ENCODE measurements at places on chromosomes 1 and 21.

- DNase-seq: no peak
These were observed 26.4 kb downstream of the SORT1 start for GRCh38 chr1:109371341-109371739.

DNA sequence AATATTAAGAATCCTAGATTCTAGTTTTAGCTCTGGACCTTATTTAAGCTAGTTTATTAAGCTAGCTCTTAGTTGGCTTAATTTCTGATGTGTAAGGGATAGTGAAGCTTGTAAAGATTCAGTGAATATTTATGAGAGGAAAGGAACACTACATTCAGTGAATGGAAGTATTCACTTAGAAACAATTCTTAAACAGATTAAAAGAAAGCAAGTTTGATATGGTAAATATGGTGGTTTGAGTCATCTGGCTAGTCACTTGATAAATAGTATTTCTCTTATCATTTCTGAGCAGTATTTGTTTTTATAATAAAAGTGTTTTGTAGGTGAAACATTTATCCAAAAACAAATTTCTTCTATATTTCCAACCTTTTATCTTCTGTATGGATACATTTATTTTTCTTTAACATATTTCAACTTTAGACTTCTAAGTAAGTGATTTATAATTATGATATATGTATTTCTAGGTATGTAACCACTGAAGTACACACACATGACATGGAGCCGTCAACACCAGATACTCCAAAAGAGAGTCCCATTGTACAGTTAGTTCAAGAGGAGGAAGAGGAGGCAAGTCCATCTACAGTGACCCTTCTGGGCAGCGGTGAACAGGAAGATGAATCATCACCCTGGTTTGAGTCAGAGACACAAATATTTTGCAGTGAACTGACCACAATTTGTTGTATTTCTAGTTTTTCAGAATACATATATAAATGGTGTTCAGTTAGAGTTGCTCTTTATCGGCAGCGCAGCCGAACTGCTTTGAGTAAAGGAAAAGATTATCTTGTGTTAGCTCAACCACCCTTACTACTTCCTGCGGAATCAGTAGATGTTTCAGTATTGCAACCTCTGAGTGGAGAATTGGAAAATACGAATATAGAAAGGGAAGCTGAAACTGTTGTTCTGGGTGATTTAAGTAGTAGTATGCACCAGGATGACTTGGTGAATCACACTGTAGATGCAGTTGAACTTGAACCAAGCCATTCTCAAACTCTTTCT, 55.6 kb downstream of the SUCO start:
- DNase-seq: no peak

- no peak for DNase-seq
These were observed 1037.4 kb upstream of the TMPRSS15 start for GRCh38 chr21:19440792-19441655.

DNA sequence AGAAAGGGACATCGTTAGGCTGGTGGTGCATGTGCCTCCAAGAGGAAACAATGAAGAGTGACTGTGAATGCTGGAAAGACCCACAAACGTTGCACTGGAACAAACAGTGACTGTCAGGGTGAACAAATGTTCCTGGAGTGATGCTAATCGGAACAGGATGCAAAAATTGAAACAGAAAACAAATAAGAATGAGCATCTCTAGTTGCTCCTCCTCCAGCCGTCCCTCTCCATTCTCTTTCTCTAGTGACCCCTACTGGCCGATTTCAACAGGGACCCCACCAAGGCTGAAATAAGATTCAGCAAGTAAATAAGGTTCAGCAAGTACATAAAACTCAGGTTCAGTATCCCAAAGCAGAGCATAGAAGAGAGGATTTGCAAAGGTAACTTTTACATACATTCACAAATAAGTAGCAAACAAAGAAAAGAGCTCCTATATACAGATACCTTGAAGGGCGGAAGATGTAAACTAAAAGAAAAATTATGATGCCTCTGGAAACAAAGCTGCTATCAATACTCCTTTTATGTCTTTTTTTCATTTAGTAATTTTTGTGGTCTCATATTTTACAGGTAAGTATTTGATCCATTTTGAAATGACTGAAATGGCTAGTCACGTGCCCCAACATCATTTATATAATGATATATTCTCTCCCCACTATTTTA, 836.1 kb upstream of the ADAMTS5 start:
- DNase-seq: no peak

- DNase-seq: no peak
These were observed 12.6 kb downstream of the CREG1 start for GRCh38 chr1:167541003-167541402.

GRCh38 chr1:109479311-109479710, 4.4 kb upstream of the ATXN7L2 start:
- no peak for DNase-seq

GRCh38 chr1:47280142-47280541, 33.8 kb downstream of the STIL start:
- DNase-seq: no peak

- DNase-seq: no peak
These were observed 26.7 kb downstream of the MIA3 start for GRCh38 chr1:222644636-222644980.

DNA sequence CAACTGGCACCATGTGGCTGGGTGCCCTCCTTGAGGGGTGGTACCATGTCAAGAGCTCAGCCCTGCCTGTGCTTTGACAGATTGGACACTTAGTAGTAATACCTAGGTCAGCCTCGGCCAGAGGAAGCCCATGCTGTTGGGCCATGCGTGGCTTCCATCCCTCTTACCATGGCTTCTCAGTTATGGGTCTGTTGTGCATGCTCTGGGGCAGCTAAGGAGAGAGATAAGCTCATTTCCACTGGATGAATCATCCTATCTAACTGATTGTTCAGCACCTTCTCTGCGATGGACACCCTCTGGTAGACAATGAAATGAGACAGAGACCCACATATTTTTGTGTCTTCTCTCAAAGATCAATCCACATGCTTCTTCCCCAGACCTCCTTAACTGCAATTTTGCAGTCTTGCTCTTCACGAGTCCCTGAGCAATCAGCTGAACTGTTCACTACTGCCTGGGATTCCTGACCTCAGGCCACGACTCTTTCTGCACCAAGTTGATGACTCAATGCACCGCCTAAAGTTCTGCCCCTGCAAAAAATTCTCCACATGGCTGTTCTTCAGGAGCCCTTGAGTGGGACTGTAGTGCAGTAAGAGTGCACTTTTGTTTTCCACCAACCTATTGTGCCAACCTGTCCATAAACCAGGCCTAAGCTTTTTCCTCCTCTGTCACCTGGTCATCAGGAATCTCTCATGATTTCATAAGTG, 6.9 kb upstream of the TRIM62 start:
- DNase-seq: no peak

DNA sequence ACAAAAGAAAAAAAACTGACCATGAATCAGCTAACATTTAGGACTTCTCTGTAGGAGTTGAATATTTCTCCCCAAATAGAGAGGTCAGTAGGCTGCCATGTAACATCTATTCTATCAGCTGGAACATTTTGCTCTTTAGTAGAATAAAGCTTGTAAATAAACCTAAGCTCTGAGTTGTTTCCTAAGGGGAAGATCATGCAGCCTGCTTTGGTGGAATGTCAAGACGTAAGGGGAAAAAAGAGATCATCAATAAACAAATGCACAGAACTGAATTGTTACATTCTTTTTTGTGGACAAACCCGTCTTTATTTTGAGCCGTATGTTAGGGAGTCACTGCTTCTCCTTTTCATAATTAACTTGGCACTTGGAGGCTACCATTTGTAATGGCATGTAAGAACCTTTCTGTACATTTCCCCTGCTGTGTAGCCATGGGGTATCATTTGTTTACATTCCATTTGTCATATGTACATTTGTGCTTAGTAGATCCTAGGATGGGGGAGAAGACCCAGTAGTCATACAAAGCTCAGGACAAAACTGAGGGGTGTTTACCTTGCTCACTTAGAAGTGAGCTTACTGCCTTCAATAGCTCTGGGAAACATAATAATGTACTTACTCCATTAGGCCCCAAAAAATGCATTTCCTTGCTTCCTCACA, 10.8 kb upstream of the PALMD start:
- DNase-seq: no peak

DNA sequence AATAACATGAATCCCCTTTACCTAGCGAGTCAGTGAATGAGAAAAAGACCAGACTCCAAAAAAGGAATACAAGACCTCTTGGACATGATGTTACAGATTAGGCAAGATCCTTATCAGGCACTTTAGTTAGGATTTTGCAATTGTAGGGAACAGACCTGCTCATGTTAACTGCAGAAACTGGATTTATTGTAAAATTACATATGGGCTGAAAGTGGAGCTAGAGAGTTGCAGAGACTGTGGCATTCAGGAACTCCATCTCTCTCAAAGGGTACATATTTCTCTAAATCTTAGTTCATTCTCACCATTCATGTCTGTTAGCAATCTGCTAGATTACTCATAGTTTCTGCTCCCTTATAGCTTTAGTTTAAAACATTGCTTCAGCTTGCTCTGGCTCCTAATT, 142.2 kb downstream of the PAPPA2 start:
- DNase-seq: no peak

DNA sequence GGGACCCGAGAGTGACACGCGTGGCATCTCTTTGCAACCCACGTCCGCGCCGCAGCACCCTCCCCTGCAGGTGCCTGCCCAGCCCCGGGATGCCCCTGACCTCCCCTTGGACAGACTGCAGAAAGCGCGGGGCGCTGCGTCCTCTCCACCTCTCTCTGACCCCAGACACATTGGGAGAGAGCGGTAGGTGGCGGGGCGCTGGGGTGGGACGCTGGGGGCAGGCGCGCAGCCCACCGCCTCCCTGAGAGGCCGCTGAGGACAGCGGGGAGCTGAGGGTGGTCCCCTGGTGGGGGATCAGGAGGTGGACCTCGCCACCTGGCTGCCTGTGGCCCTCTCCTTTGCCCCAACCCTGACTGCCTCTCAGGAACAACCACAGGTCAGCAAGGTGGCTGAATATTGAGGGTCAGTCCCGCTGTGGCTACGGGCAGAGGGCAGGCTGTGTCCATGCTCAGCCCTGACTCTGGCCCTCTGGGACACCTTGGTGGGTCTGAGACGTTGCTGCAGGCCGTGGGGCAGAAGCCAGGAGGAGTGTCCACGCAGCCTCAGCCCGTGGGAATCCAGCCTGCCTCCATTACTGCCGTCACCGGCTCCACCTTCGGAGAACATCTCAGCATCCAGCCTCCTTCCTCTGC, 761 bp upstream of the UBE2J2 start:
- no peak for DNase-seq

DNA sequence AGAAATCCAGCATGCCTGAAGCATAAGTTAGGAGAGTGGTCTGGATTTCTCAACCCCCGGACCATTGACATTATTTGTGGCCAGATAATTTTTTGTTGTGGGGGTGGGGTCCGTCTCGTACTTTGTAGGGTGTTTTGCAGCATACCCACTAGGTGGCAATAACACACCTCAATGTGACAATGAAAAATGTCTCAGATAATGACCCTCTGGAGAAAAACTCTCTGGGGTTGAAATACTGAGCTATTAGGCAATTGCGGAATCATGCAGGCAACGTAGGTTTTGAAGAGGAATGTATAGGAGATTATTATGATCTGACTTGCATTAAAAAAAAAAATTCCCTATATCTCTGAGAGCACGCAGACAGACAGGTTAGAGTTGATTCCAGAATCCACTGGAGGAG, 25.3 kb upstream of the RRP15 start:
- DNase-seq: no peak

- no peak for DNase-seq
These were observed 12.5 kb downstream of the FOXJ3 start for GRCh38 chr1:42322577-42322976.

- no peak for DNase-seq
These were observed 569.0 kb downstream of the PTPRU start for GRCh38 chr1:29805122-29805895.

DNA sequence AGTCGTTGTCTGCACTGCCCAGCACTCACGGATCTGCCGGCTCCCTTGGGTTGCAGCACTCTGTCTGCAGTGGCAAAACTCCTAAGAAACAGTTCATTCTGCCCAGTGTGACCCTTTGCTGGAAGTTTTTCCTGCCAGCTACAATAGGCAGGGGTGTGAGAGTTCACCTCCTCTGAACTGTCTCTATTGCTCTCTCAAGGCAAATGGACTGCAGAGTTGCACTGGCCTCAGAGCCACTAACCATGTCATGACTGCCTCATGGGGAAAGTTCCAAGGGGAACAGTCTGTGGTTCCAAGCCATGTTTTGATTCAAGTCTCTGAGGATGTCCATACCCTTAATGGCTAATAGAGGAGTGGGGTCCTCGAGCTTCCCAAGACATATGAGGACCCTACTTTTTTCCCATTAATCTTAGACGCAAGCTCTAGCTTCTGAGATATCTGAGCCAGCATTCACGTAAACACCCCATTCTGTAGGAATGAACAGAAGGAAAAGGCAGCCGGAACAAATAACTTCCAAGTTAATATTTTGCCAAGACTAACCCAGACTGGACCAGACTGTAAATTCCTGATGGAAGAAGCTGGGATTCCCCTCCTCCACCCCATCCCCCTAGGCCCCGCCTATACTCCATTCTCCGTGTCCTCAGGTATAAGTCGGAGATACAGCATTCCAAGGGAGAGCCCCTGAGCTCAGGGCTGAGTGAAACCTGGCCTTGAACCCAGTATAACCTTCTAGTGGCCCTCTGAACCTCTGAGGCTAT, 93.8 kb upstream of the AKT3 start:
- no peak for DNase-seq

DNA sequence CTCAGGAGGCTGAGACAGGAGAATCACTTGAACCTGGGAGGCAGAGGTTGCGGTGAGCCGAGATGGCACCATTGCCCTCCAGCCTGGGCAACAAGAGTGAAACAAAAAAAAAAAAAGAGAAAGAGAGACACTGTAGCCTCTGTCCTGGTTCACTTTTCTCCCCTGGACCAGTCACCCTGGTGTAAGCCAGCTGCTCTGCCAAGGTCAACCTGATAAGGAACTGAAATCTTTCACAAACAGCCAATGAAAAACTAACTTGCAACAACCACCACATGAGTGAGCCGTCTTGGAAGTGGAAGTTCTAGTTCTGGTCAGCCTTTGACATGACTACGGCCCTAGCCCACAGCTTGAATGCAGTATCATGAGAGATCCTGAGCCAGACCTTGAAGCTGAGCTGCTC, 36.8 kb upstream of the CXADR start:
- DNase-seq: no peak

GRCh38 chr1:16999863-17000262, 11.9 kb downstream of the ATP13A2 start:
- DNase-seq: peak; percentile 11

DNA sequence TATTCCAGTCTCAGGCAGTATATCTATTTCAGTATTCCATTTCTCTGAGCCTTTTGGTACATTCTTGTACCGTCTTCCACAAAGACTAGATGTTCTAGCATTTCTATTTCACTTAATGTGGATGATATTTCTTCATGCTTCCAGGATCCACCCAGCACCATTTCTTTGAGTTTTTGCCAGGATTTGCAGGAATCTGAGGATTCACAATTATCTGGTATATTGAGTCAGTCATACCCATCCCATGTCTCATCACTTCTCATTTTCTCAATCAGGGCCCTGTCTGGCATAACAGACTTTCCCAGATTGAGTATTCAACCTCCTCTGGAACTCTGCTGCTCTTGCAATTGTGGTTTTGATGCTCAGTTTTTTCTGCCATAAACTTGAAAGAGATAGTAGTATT, 20.9 kb upstream of the COL11A1 start:
- no peak for DNase-seq

All from GM12891 (cell line).